ENCODE measurements at places on chromosomes 5 and 9.
A peak's percentile ranks its signal among the peaks of the same experiment; 100 is the strongest.

- DNase-seq, result no peak
Observed at GRCh38 chr5:52139888-52140615, 647.7 kb upstream of the ITGA1 start.

DNA sequence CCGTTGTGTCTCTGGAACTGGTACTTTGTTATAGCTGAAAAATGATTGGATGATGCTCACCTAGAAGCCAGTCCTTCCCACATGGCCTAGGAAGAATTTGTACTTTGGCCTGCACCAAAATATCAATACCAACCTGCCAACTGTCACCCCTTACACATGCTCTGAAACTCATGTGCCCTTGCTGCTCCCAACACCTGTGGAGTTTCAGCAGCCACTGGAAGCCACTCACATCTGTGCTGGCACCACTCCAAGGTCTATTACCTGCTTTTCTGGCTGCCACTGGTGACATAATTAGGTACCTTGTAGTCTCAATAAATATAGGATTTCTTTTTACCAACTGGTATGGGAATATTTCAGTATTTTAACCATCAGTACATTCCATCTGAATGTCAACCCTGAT, 363.6 kb downstream of the SH3GL2 start:
- DNase-seq, result no peak

GRCh38 chr9:13817754-13818278, 496.1 kb downstream of the NFIB start:
- DNase-seq, result no peak

- no peak for DNase-seq
Observed at GRCh38 chr5:134304306-134304705, 62.7 kb downstream of the CDKL3 start.

GRCh38 chr9:135152614-135153334, 65.3 kb downstream of the OLFM1 start:
- no peak for DNase-seq

- no peak for DNase-seq
Observed at GRCh38 chr9:3475300-3476020, 50.3 kb downstream of the RFX3 start.

GRCh38 chr5:9601055-9601739, 29.0 kb downstream of the TAS2R1 start:
- DNase-seq, result no peak

GRCh38 chr5:766666-767431, 17.7 kb downstream of the ZDHHC11B start:
- no peak for DNase-seq

- no peak for DNase-seq
Observed at GRCh38 chr5:1414311-1415058, 30.8 kb downstream of the SLC6A3 start.

GRCh38 chr5:132471151-132471907, 19.2 kb downstream of the IRF1 start:
- no peak for DNase-seq

GRCh38 chr9:71592400-71592799, 175.9 kb downstream of the CEMIP2 start:
- DNase-seq, result no peak

GRCh38 chr5:131296213-131296672, 32.4 kb downstream of the CDC42SE2 start:
- no peak for DNase-seq

DNA sequence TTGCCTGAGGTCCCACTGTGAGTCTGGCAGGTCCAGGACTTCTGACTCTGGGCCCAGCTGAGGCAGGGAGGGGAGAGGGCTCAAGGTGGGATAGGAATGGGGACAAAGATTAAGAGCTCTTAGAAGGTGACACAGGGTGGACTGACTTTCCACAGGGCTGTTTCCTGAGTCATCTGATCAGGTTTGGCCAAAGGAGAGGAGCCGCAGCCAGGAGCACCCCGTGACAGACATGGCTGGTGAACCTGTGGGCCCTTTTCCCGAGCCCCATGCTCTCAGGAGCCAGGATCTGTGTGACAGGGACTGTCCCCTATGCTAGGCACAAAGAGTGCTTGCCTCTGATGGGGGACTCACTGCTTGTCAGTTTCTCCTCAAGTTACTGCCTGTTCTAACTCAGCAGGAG, 37.8 kb downstream of the COL27A1 start:
- no peak for DNase-seq

GRCh38 chr9:120755810-120756434, 37.3 kb downstream of the FBXW2 start:
- DNase-seq, result no peak

DNA sequence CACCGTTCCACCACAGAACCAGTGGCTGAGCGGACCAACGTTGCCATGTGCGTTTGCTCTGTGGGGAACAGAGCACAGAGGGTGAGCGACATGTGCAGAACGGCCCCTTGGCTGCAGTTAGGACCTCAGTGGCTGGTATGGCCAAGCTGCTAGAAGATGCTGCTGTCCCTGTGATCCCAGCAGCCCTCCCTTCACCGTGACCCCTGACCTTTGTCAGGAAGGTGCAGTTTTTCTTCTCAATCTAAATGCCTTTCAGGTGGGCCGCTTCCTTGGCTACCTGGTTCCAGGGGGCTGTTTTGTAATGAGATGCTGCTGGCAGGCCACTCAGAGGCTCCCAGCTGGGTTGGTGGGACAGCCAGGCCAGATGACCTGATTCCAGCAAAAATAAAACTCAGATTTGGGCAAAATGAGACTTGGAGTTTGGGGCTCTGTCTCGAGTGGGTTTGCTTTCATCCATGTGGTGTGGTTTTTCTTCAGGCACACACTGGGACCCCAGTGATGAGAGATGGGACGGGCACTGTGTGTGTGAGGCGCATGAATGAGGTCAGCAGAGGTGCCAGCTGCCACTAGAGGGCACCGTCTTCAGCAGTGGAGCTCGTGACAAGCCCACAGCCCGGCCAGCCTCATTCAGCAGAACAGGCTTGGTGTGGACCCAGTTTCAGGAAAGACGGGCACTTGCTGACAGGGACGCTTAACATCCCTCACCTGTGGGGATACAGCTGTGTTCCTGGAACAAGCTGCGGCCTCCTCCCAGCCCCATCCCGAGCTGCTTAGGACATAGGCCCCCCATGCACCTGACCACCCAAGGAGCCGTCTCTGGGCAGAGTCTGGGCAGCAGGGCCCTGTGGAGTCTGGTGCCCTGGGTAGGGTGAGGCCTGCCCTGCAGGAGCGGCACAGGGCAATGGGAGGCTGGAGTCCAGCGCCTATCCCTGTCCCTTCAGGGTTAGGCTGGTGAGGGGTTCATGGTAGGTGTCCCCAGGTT, 4.1 kb downstream of the MRPS2 start:
- no peak for DNase-seq

DNA sequence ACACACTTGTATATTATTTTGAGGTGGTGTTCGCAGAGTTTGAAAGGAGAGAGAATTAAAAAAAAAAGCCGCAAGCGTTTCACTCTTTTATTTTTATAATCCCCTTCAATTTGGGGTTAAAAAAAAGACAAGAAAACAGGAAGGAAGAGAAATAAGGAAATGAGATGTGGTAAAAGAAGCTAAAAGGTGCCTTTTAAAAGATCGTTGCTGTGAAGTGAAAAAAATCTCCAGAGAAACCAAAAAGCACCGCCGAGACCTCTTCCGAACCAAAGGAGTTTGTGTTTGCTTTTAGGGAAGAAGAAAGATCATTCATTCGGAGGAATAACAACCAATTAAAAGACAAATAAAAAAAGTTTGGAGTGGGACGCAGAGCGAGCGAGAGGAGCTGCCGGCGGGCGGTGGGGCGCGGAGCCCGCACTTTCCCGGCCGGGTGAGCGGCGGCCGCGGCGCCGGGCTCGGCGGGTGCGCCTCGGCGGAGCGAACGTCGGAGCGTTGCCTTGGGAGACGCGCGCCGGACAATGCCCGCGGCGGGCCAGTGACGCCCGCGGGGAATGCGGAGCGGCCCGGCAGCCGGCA, 355 bp downstream of the TLE4 start:
- no peak for DNase-seq

DNA sequence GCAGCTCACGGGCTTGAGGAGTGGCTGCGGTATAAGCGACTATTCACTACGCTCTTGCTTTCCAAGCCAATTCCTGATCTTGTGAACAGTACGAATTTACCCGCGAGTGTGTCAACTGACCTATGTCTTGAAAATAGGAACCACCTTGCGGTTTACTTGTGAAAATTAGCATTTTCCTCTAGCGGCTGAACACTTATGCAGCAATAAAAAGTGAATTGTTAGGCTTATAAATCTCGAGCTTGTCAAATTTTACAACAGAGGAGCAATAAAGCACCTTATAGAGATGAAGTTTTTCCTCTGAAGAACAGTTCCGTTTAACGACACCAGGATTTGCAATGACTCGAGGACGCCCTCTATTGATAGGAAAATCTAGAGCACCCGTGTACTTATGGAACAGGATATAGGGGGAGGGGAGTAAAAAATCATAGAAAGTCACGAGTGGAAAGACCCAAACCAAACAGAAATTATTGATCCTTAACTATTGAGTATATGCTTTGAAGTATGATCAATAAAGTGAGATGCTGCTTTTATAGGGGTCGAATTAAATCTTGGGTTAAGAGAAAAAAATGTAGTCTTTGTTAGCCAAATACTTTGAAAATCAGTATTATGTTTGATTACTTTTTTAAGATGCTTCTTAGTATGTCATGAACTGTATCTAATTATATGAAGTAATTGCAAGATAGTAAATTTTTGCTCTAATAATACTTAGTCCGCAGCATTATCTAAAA, 1.9 kb upstream of the RGMB start:
- DNase-seq, result peak; percentile 87

DNA sequence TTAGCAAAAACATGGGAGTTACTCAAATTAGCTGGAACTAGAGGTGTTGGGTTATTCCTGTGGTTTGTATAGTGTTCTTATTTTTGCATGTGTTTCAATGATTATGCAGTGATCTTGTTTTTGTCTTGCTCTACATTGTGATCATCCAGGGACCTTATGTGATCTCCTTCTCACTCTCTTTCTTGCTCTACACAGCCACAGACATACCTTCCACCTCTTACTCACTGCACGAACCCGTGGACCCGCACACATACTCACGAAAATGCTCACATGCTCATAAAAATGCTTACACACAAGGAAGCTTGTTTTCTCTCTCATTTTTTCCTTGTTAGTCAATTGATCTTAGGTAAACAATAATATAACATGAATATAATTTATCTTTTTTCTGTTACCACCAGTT, 187.1 kb downstream of the KDM4C start:
- no peak for DNase-seq

- DNase-seq, result no peak
Observed at GRCh38 chr5:109304309-109304708, 105.5 kb downstream of the PJA2 start.

DNA sequence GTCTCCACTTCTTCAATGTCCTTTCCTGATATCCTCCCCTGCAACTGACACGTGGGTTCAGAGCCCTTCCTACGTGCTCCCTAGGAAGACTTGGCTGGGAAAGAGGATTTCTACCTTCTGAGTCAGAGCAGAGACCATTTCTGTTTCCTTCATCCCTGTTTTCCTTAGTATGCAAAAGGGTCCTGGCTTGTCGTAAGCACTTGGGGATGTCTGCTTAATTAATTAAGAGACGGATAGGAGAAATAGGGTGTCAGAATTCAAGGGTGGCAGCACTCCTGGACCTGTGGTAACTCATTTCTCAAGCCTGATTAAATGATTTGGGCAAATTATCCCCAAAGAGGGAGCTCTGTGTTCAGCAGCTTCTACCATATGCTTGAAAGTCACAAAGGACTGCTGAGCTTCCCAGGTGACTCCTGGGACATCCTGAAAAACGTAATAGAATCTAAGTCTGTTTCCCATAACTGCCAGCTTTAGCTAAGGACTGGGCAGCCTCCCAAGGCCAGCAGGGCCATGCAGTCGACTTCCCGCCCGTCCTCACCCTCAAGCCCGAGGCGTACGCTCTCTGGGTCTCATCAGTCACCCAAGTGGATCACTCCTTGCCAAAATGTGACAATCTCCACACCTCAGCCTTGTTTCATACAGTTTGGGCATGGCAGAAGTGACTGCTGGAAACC, 20.5 kb downstream of the ABCA1 start:
- no peak for DNase-seq

- DNase-seq, result no peak
Observed at GRCh38 chr5:24226479-24226878, 418.3 kb downstream of the CDH10 start.

DNA sequence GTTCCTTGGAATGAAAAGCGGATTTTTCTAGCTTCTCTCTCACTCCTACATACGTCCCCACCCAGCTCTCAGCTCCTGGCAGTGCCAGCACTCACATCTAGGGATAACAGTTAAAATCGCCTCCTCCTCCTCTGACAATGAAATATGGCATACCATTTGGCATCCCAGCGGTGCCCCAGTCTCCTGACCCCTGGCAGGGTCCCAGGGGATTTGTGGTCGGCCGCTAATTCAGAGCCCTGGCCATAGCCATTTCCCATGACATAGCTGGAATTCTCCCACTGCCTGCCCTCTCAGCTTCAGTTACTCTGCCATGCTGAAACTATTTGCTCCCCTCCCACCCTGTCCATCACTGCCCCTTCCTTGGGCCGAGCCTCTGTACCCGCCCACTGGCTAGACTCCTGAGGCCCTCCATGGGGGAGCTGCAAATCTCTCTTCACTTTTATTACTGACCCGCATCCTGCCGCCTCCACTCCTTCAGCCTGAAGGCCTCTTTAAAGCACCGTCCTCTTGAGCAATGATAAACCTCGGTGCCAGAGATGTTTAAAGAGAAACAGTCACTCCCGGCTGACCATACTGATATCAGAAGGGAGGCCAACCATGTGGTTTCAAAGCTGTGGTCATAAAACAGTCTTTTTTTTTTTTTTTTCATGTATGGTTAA, 139.8 kb downstream of the SLIT3 start:
- peak; percentile 41 for DNase-seq

DNA sequence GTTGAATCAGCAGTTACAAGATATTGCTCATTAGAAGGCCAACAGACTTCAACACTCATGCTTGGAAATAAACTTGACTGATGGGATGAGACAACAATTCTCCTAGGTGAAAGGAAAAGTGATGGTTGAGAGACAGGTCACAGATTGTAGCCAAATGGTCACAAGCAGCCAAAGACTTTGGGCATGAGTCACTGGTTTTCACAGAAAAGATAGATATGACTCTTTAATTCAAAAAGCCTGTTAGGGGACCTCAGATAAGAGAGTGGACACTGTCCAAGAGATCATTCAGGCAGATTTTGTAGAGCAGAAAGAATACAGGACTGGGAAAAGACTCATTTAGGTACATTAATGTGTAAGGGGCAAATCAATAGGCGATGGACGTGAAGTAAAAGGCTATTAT, 982.5 kb downstream of the MAT2B start:
- no peak for DNase-seq

DNA sequence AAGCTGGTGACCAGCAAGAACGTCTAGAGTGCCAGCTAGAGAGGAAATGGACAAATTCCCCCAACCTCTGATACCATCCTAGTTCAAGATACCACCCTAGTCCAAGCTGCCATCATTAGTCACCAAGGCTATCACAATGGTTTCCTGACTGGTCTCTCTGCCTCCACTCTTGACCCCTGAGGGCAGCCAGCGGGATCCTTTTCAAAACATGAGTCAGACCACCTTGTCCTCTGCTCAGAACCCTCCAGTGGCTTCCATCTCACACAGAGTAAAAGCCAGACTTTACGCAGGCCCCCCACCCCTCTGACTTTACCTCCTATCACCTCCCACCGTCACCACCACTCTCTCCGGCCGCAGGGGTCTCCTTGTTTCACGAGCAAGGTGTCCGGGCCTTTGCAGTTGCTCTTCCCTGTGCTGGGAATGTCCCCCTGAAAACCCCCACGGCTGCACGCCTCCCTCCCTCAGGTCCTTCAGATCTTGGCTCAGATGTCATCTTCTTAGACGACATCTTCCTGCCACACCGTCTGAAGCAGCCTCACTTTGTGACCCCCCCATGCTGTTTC, 42.2 kb upstream of the FBXW11 start:
- no peak for DNase-seq

All from AG04450 (cell line).